Hematopoietic multipotent progenitor cell treated with erythropoietin and hydrocortisone succinate and interleukin-3 and kit ligand, for 17 days (in vitro differentiated cells): ENCODE measurements at places on chromosomes 7 and 10.

- no peak for DNase-seq
Observed at GRCh38 chr10:48649349-48649944, 35.2 kb upstream of the WDFY4 start.

DNA sequence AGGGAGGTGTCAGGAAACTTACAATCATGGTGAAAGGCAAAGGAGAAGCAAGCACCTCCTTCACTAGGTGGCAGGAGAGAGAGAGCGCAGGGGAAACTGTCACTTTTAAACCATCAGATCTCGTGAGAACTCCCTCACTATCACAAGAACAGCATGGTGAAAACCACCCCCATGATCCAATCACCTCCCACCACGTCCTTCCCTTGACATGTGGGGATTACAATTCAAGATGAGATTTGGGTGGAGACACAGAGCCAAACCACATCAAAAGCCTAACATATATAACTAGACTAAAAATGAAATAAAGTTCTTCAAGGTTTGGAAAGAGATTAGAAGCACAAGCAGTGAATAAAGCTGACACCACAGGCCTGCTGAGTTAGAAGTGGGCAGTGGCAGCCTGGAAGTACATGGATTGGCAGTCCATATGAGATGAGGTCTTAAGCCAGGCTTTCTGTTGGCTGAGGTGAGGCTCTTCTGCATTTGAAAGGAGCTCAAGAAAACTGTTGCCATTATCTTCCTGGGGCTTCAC, 96.4 kb upstream of the MDFIC start:
- DNase-seq: no peak

- no peak for DNase-seq
Observed at GRCh38 chr7:151088856-151089699, 2.8 kb downstream of the AGAP3 start.

- DNase-seq: no peak
Observed at GRCh38 chr10:786633-787474, 97.4 kb upstream of the DIP2C start.

- DNase-seq: no peak
Observed at GRCh38 chr10:125094806-125095205, 65.6 kb downstream of the CTBP2 start.

- DNase-seq: no peak
Observed at GRCh38 chr7:104836976-104837375, 177.0 kb upstream of the KMT2E start.

DNA sequence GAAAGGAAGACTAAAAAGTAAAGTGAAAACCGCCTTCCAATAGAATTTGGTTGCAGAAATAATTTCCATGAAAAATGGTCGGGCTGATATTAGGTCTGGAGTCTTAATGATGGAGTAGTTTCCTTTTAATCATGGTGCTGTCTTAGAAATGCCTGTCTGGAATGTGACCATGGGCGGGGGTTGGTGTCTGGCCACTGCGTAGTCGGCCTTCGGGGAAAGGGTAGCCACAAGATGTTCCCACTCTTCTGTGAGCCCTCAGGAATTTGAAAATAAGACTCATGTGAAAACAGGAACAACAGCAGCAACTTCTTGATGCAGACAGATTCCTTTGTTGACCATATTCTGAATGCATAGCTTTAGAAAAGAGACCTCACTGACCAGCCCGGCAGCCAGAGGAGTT, 176.8 kb downstream of the KIAA1217 start:
- DNase-seq: no peak

DNA sequence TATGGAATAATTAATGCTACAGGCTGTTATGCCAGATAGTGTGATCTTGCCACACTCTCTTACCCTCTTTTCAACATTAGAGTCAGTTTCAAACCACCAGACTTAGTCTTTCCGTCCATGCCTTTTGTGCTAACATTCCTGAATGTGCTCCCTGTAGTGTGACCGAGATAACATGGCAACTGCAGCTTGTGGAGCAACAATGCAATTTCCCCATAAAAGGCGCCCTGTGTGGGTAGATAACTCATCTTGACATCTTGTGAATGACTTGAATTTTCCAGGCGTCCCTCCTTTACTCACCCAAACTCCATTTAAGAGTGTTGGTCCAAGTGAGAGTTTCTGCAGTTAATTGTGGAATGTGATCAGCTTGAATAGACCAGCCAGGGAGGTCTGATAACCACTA, 99.6 kb downstream of the DNAH11 start:
- DNase-seq: no peak

DNA sequence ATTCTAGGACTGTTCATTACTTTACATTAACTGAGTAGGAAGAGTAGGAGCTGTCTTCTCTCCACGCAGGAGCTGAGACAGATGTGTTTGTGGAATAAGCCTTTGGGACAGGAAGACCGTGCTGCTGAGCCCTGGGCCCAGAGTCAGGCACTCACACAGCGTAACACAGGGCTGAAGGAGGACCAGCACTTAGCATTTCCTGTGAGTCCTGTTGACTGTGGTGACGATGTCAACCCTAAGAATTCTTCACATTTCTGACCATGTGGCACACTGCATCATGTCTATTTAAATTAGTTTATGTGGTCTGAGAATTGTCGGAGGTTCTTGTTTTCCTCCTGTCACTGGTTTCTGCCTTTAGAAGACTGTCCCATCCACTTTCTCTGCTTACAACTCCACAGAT, 117.2 kb downstream of the PIP4K2A start:
- no peak for DNase-seq

GRCh38 chr7:134420424-134421125, 38.3 kb downstream of the AKR1B1 start:
- DNase-seq: no peak

- no peak for DNase-seq
Observed at GRCh38 chr10:14200698-14201544, 129.8 kb downstream of the FRMD4A start.

GRCh38 chr10:15419279-15419874, 48.3 kb upstream of the FAM171A1 start:
- peak; percentile 53 for DNase-seq

DNA sequence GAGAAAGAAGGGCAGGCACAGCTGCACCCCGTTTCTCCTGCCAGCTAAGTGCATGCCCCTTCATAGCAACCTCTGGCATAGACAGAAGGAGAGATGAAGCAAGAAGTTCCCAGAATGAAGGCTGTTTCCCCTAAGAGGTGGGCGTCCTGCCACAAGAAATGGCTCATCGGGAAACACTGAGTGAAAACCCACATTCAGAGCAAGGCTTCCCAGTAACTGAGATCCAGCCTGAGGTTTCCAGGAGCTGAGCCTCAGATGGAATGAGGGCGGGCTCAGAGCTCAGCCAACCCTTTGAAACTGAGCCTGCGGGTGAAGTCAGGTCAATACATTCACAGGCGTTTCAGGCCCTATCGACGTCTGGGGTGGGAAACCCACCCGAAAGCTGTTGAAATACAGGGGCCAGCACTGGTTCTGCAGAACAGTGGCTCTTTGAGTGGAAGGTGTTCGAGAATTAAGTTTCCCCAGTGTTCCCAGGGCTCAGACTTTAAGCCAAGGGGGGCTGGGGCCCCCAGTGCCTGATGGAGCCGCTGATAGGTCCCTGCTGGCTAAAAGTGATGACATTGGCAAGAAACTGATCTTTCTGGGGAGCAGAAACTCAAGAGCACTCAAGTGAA, 510.2 kb downstream of the RPS24 start:
- no peak for DNase-seq

DNA sequence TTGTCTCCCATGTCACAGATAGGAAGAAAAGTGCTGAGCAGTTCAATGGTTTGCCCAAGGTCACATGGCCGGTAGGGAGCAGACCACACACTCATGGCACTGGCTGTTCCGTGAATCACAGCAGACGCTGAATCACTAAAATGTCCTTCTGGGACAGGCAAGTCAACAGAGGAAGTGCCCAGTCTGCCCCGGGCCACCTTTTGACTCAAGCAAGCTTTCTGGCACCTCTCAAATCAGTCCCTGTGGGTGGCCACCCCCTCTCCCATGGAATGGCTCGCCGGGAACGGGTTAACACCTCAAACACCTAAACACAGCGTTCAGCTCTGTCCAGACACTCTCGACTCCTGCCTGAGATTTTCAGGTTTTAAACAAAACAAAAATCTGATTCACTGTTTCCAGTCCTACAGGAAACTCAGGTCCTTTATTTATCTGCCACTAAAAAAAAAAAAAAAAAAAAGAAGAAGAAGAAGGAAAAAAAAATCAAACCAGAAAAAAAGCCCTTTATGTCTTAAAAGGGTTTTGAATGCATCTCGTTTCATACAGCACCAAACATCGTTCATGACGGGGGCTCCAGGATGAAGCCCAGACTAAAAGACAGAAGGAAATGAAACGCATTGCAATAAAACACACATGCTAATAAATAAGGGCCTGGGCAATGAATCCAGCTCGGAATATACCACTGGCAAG, 15.5 kb downstream of the CARD11 start:
- DNase-seq: no peak

- no peak for DNase-seq
Observed at GRCh38 chr10:87635498-87636312, 24.0 kb upstream of the PAPSS2 start.

DNA sequence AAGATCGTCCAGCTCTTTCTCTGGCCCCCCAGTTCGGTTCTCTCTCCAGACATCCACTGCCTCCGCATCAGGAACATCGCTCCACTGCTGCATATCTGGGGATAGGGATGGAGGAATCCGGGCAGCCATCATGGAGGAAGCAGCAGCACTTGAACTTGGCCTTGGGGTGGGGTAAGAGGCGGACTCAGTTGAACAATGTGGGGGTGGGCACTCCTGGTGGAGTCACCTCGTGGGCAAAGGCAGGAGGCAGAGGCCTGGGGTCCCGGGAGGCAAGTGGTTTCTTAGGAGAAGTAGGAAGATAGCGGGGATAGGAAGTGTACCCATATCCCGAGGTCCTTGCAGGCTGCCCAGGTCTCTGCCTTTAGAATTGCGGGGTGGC, 98.3 kb downstream of the CHST15 start:
- no peak for DNase-seq

- no peak for DNase-seq
Observed at GRCh38 chr7:33503014-33503413, 373.6 kb downstream of the BBS9 start.

GRCh38 chr7:94901981-94902380, 5.4 kb upstream of the PPP1R9A start:
- DNase-seq: no peak

DNA sequence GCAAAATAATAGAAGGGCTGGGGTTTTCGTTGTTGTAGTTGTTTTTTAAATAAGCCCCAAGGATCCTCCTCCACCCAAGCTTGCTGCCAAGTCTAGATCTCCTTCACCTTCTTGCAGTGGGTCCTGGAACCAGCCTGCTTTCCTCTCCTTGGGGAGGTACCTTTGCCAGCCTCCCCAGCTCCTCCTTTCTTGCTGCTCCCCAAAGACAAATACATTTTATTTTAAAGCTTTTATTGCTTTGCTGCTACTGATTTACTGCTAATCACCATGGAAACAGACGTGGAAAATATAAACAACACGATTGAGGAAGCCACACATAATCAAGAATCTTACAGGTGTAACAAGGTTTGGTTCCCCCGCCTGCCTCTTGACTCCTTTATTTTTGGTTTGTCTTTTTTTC, 17.4 kb upstream of the SLF2 start:
- DNase-seq: no peak

- DNase-seq: no peak
Observed at GRCh38 chr10:71349406-71349805, 30.3 kb downstream of the SLC29A3 start.

GRCh38 chr7:51731075-51731474, 414.5 kb upstream of the COBL start:
- no peak for DNase-seq

GRCh38 chr7:64602086-64602485, 39.2 kb upstream of the ZNF680 start:
- no peak for DNase-seq

GRCh38 chr10:46541735-46542566, 14.5 kb downstream of the GPRIN2 start:
- DNase-seq: no peak

- no peak for DNase-seq
Observed at GRCh38 chr7:112789453-112789816, 758 bp downstream of the TMEM168 start.

- DNase-seq: no peak
Observed at GRCh38 chr7:154769001-154769400, 233.9 kb downstream of the PAXIP1 start.

GRCh38 chr7:129774359-129774758, 162.8 kb downstream of the NRF1 start:
- DNase-seq: no peak

DNA sequence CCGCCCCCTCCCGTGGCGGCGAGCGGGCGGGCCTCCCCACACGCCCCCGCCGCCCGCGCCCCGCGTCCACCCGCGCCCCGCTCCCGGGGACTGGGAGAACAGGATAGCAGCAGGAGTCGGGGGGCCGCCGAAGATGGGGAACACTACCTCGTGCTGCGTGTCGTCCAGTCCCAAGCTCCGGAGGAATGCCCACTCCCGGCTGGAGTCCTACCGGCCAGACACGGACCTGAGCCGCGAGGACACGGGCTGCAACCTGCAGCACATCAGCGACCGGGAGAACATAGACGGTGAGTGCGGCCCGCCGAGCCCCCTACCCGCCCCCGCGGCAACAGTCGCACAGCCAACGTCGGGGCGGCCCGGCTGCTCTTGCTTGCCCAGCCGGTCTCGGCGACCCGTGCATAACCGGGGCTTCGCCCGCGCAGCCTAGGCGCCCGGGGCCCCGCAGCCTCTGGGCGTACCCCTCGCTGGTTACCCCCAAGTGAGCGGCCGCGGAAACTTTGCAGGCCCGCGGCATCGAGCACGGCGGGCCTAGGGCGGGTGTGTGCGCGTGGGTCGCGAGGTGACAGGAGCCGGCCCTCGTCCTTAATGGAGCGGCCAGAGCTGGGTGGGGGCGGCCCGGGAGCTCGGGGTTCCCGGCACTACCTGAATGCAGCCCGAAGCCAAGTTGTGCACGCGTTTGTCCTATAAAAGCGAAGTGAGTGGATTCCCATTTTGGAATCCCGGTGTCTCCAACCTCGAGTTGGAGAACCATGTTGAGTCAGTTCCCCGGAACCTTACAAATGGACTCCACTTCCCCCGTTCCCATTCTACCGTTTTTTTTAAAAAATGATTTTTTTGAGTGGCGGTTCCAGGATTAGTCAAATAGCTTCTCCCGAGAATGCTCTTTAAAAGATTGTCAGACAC, 863 bp downstream of the CCNY start:
- DNase-seq: no peak

GRCh38 chr7:99729486-99730237, 5.3 kb downstream of the CYP3A7 start:
- DNase-seq: no peak

- no peak for DNase-seq
Observed at GRCh38 chr10:128421371-128422160, 295.3 kb upstream of the MKI67 start.

DNA sequence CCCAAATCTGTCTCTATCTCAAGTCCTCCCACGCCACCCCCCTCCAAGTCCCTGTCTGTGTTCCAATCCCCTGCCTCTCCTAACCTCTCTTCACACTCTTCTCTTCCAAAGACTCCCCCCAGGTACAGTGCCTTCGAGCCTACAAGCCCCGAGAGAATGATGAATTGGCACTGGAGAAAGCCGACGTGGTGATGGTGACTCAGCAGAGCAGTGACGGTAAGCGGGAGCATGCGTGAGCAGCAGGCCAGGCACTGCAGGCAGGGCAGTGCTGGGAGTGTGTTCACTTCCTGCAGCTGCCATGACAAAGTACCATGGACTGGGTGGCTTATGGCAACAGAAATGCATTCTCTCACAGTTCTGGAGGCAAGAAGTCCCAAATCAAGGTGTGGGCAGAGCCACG, 23.4 kb downstream of the ARHGEF5 start:
- DNase-seq: no peak
